ENCODE measurements at places on chromosomes 3 and 15.
A peak's percentile ranks its signal among the peaks of the same experiment; 100 is the strongest.

- H3K27ac ChIP-seq: no peak overlapping the region
- H3K4me3 ChIP-seq: no peak overlapping the region
- DNase-seq: no peak
Observed at GRCh38 chr15:31102374-31103342, 1.1 kb upstream of the TRPM1 start.

- no peak overlapping the region for H3K27ac ChIP-seq
- no peak for DNase-seq
- peaks cover 2% of the 10 kb centered on the region for H3K4me1 ChIP-seq
- H3K4me3 ChIP-seq: no peak overlapping the region
Observed at GRCh38 chr3:178895178-178895789, 176.3 kb downstream of the ZMAT3 start.

DNA sequence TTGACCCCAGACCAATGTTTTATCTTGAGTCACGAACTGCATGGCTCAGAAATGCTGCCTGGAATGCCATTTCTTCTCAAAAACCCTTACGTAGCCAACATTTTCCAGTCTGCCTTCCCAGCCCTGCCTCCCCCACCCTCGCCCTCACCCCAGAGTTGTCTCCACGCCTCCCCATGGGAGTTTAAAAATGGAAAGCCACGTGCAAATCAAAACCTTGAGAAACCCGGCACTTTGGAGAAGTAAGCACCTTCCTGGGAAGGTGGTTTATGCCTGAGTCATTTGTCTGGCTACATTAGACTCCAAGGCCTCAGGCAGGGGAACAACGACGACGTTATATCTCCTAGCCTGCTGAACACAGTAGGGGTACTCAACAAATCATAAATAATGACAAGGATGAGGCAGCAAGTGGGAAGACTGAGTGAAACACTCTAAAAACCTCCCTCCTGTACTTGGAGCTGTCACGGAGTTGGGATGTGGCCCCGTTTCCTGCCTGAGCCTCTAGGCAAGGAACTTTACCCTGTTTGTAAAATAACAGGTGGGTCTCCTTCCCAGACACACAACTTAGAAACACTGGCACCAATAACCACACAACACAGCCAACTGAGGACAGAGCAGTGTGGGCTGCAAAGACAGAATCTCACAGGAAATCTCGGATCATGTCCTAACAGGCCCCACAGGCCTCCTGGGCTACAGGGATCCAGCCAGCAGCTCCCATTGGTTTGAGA is 179.1 kb downstream of the NTRK3 start:
- H3K4me1 ChIP-seq: peaks cover 3% of the 10 kb centered on the region
- H3K27ac ChIP-seq: no peak overlapping the region
- no peak for DNase-seq
- peaks cover 7% of the 10 kb centered on the region for H3K27me3 ChIP-seq

GRCh38 chr15:99434506-99435112 is 131.2 kb upstream of the MEF2A start:
- H3K4me1 ChIP-seq: peaks cover 2% of the 10 kb centered on the region
- H3K27me3 ChIP-seq: no peaks in the 10 kb centered on the region
- H3K36me3 ChIP-seq: peaks cover 6% of the 10 kb centered on the region
- H3K4me3 ChIP-seq: no peak overlapping the region
- no peak overlapping the region for H3K27ac ChIP-seq
- DNase-seq: peak; percentile 7

GRCh38 chr3:16670191-16670590 is 65.0 kb upstream of the DAZL start:
- H3K4me3 ChIP-seq: no peak overlapping the region
- no peak for DNase-seq
- H3K4me1 ChIP-seq: peaks cover 8% of the 10 kb centered on the region
- no peak overlapping the region for H3K27ac ChIP-seq
- peaks cover 5% of the 10 kb centered on the region for H3K36me3 ChIP-seq
- H3K27me3 ChIP-seq: peaks cover 5% of the 10 kb centered on the region

DNA sequence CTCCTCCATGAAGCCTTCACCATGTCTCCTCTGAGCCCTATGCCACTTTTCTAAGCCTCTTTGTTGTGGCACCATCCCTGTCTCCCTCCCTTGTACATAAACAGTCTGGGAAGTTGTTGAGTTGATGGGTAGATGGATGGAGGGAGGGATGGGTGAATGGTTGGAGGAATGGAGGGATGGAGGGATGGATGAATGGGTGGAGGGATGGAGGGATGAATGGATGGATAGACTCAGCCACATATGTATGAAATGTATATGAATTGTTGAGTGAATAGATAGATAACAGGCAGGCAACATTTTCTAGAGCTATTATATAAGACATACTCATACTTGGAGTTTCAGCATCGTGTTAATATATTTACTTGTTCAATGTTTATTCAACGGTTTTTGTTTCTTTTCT is 58.3 kb upstream of the HES1 start:
- H3K4me1 ChIP-seq: peaks cover 4% of the 10 kb centered on the region
- DNase-seq: no peak
- H3K27ac ChIP-seq: no peak overlapping the region
- peaks cover 2% of the 10 kb centered on the region for H3K27me3 ChIP-seq
- no peaks in the 10 kb centered on the region for H3K36me3 ChIP-seq

- no peak overlapping the region for H3K27ac ChIP-seq
- no peak for DNase-seq
- peaks cover 10% of the 10 kb centered on the region for H3K4me1 ChIP-seq
- H3K36me3 ChIP-seq: no peaks in the 10 kb centered on the region
- no peak overlapping the region for H3K4me3 ChIP-seq
Observed at GRCh38 chr15:65550681-65551098, 20.4 kb downstream of the HACD3 start.

- H3K27me3 ChIP-seq: no peaks in the 10 kb centered on the region
- DNase-seq: no peak
- H3K4me1 ChIP-seq: no peaks in the 10 kb centered on the region
- no peak overlapping the region for H3K4me3 ChIP-seq
Observed at GRCh38 chr3:130393594-130393993, 48.1 kb downstream of the COL6A5 start.

DNA sequence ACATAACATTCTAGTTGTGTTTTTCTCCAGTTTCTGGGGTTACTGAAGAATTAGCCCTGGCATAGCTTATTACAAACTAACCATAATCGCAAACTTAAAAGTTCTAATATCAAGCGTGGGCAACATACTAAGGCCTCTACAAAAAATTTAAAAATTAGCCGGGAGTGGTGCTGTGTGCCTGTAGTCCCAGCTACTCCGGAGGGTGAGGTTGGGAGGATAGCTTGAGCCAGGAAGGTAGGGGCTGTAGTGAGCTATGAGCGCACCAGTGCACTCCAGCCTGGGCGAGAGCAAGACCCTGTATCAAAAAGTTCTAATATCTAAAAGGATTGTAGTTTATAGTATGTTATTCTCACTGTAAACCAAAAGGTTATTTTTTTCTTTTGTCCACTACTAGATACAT is 1.1 kb downstream of the OIP5 start:
- H3K27ac ChIP-seq: no peak overlapping the region
- H3K27me3 ChIP-seq: peaks cover 2% of the 10 kb centered on the region
- no peaks in the 10 kb centered on the region for H3K4me1 ChIP-seq
- peak overlapping the region; percentile 100 for H3K4me3 ChIP-seq
- no peaks in the 10 kb centered on the region for H3K36me3 ChIP-seq
- no peak for DNase-seq

- H3K27me3 ChIP-seq: peaks cover 16% of the 10 kb centered on the region
- H3K36me3 ChIP-seq: peaks cover 5% of the 10 kb centered on the region
- DNase-seq: no peak
- H3K27ac ChIP-seq: no peak overlapping the region
- peaks cover 4% of the 10 kb centered on the region for H3K4me1 ChIP-seq
Observed at GRCh38 chr3:128551867-128552266, 58.9 kb upstream of the GATA2 start.

DNA sequence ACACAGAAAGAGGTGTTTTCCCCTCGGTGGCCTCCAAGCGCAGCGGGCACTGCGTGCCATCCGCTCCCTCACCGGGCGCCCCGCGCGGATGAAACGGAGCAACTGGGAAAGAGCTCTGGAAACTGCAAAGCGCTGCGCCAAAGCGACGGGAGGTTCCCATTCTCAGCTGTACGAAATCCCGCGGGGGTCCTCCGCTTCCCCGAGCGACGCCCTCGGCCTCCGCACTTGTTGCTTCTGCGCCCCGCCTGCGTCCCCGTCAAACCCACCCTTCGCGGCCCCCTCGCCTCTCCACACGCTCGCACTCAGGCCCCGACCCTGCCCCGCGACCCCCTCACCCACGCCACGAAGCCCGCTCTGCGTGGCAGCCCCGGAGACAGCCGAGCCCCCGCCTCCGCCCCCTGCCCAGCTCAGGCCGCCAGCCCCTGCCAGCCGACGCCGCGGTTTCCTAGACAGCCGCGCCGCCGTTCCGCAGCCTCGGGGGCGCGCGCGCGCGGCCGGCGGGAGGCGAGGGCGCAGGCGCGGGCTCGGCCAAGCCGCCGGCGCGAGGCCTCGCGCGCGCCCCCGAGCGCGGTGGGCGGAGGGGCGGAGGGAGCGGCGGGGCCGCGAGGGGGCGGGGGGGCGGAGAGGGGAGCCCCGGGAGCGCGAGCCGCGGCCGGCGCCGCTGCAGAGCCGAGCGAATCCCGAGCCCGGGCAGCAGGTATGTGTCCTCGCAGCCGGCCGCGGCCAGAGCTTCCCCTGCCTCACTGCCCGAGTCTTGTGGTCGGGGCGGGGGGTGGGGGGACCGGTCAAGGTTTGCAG is at the start of gene TMEM266:
TSS of gene TMEM266 (plus strand) at position 666 of the 798 bp plus-strand sequence. CDS start 74,279 bp downstream, outside the sequence.
- H3K27me3 ChIP-seq: peaks cover 2% of the 10 kb centered on the region
- peak within 1 kb of the TSS; percentile 2 for H3K27ac ChIP-seq
- no peaks in the 10 kb centered on the region for H3K36me3 ChIP-seq

- no peak for DNase-seq
- H3K27me3 ChIP-seq: no peaks in the 10 kb centered on the region
- H3K36me3 ChIP-seq: no peaks in the 10 kb centered on the region
- H3K4me1 ChIP-seq: peaks cover 3% of the 10 kb centered on the region
- no peak overlapping the region for H3K27ac ChIP-seq
Observed at GRCh38 chr3:174495928-174496327, 363.2 kb upstream of the NAALADL2 start.

DNA sequence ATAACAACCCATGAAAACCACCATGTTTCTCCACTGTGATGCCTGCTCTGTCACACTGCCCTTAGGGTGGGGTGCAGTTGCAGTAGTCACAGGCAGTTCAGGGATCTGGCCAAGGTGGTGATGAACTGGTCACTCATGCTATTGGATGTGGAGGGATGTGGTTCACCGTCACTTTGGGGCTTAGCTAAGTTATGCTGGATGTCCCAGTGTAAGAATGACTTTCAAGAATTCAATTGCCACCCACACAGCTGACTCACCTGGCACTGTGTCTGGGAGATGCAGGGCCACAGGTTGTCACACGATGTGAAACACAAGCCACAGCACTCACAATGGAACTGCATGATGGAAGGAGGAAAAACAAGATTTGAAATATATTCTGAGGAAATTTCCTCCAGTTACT is 146.1 kb upstream of the CTNNB1 start:
- H3K4me3 ChIP-seq: no peak overlapping the region
- no peak overlapping the region for H3K27ac ChIP-seq
- H3K4me1 ChIP-seq: peaks cover 2% of the 10 kb centered on the region
- H3K36me3 ChIP-seq: peaks cover 6% of the 10 kb centered on the region
- DNase-seq: no peak

Data from glutamatergic neuron (in vitro differentiated cells).